ENCODE measurements at places on chromosomes 5 and 9.

DNA sequence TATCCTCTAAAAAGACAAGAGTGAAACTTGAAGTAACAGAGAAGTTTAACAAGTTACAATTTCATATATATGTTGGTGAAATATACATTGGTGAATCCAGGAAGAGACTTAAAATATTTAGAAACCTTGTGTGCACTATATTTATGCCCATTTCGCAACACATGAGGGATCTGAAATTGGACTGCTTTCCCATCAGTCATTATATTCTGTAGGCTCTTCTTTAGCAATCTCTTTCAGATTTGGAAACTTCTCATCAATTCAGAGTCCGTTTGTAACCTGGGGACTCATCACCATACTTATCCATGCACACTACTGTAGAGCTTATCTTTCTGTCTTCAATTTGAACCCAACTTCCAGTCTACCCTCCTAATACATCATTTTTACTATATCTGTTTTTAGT lies 2.1 kb downstream of the ITGA1 start:
- DNase-seq = no peak

DNA sequence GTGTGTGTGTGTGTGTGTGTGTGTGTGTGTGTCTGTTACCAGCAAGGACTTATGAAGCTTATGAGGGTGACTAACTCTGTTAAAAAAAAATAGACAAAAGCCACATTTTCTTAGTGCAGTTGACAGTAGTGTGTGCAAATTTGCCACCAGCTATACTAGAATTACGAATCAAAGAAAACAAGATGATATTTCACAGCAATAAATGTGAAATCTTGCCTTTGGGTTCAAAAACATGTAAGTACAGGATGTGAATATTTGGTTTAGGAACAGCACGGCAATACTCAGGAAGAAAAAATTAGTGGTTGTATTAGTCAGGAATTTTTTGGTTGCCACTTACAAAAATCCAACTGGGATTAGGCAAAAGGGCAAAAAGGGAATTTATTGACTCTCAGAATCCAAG lies 117.4 kb downstream of the NPR3 start:
- no peak for DNase-seq

- DNase-seq = no peak
Measured at GRCh38 chr5:175246242-175246888, 197.6 kb downstream of the DRD1 start.

DNA sequence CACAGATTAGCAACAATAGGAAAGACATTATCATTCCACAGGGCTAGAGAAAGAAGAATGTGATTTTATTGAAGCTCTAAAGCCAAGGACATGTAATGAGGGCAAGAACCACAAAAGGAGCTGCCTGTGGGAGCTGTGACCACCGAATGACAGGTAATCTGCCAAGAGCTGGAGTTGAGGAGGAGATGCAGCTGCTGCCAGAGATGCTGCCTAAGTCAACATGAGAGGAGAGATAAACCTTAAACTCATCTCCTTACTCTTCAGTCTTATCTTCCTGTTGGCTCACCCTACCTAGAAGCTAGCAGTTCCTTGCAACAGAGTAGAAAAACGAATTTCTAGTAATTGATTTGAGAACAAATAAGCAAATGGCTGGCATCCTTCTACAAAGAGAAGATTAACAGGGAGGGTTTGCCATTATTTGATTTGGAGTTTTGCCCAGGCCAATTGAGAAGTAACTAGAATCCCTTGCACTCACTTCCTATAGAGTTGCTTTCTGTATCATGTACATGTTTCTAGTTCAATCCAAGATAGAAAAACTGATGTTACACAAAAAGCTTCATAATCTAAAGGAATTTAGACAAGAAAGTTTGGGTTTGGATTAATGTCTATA lies 539.2 kb downstream of the TLE1 start:
- no peak for DNase-seq

GRCh38 chr5:55923865-55924500 lies 70.8 kb downstream of the IL6ST start:
- DNase-seq = no peak

GRCh38 chr5:104845541-104845940 lies 1283.0 kb upstream of the NUDT12 start:
- DNase-seq = no peak

All from CD8-positive, alpha-beta T cell (primary cell).